ENCODE measurements at places on chromosomes 7 and 10.

DNA sequence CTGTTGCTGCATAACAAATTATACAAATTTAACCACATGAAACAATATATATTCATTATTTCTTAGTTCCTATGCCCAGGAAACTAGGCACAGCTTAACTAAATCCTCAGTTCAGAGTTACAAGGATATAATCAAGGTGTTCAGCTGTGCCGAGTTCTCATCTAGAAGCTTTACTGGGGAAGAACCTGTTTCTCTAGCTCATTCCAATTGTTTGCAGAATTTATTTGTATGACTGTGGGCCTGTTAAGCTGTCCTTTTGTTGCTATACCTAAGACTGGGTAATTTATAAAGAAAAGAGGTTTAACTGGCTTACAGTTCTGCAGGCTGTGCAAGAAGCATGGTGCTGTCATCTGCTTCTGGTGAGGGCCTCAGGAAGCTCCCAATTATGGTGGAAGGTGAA is 21.8 kb upstream of the MDFIC start:
- no peak for DNase-seq

DNA sequence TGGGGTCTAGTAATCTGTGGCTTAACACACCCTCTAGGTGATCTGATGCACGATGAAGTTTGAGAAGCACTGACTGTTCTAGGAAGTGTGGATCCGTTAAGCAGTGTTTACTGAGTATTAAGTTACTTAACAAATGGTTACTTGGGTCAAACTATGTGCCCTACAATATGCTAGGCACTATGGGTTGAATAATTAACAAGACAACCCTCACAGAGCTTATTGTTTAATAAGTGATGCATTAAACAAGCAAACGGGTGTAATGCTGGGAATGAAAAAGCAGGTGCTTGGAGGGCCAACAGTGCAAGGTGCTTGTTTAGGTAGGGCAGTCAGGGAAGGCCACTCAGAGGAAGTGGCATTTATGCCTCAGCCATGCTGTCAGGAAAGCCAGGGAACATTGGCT is 378.0 kb upstream of the PODXL start:
- DNase-seq = no peak

GRCh38 chr7:48108959-48109847 is 20.1 kb downstream of the UPP1 start:
- DNase-seq = no peak

GRCh38 chr7:66409493-66409892 is 204.4 kb downstream of the TPST1 start:
- DNase-seq = no peak

GRCh38 chr7:129771928-129772479 is 160.5 kb downstream of the NRF1 start:
- no peak for DNase-seq

GRCh38 chr7:143050931-143051330 is 1.2 kb upstream of the OR6V1 start:
- no peak for DNase-seq

GRCh38 chr7:35716038-35716803 is 21.3 kb upstream of the HERPUD2 start:
- no peak for DNase-seq

DNA sequence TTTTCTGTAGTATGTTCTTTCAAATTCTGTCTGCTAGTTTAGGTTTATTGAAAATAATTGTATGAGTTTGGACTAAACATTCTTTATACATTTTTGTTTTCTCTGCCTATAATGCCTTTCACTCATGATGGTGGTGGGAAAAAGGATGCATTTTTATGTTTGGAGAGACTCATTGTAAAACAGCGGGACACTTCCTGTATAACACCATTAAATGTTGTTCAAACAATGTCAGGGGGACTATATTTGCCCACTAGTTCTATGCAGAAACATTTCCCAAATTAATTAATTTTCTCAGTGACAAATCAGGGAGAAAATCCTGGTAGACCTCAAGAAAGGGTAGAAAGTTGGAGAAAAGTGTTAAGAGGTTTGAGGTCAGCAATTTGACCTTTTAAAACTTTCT is 207.7 kb downstream of the MALRD1 start:
- no peak for DNase-seq

DNA sequence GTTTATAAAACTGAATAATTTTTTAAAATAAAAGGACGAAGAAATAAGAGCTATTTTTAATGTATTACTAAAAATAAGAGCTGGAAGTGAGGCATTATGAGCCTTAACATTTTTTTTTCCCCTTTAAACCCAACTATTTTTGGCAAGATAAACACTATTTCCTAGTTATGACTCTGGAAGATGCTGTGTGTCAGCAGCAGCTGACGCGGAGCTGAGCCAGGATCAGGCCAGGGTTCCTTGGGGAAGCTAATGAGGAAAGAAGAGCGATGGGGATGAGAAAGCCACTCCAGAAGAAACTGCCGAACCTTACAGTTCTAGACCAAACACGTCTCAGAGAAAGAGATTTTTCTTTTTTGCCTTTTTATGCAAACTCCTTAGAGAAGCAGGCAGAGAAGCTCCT is 85.9 kb downstream of the USP6NL start:
- no peak for DNase-seq

GRCh38 chr7:48316768-48317167 is 145.5 kb downstream of the ABCA13 start:
- DNase-seq = no peak

GRCh38 chr7:121570365-121570764 is 174.3 kb upstream of the FAM3C start:
- no peak for DNase-seq

DNA sequence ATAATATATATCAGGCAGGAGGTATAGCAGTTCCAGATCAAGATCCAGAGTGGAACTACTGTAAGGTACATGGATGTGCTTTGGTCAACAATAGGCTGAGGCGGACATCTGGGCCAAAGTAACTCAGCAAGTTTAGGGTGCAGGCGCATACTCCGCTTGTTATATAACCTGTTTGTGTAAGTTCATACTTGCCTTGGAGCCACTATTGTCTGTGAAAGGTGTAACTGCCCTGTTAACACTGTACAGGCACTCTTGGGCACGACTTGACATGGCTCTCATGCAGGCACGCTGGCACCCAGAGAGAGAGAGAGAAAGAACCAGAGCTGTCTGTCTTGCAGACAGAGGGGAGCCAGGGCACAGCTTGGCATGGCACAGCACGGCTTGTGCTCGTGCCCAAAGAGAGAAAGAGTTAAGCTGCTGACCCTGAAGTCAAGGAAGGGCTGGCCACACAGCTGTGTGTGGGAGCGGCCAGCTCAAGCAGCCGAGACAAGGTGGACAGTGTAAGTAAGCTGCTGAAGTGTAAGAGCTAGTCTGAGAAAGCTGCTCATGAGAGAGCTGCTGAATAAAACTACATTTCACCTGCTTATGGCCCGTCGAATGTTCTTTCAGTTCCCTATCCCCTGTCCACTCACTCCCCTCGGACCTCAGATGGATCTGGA is 47.8 kb upstream of the KAT6B start:
- no peak for DNase-seq

DNA sequence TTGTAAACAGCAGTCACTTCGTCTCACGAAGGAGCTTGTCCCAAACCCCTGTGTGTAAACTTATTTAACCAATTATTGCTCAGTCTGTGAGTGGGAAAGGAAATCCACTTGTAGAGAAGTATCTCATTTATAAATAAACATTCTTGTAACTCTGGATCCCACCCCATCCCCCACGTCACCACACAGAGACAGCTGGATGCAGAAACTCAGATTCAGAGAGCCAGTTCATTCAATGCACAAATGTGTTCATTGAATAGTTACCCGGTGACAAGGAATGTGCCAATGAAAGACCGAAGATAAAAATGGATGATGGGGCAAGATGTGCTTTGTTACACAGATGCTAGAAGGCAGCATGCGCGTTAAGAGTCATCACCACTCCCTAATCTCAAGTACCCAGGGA is 8.3 kb upstream of the OCM start:
- no peak for DNase-seq

DNA sequence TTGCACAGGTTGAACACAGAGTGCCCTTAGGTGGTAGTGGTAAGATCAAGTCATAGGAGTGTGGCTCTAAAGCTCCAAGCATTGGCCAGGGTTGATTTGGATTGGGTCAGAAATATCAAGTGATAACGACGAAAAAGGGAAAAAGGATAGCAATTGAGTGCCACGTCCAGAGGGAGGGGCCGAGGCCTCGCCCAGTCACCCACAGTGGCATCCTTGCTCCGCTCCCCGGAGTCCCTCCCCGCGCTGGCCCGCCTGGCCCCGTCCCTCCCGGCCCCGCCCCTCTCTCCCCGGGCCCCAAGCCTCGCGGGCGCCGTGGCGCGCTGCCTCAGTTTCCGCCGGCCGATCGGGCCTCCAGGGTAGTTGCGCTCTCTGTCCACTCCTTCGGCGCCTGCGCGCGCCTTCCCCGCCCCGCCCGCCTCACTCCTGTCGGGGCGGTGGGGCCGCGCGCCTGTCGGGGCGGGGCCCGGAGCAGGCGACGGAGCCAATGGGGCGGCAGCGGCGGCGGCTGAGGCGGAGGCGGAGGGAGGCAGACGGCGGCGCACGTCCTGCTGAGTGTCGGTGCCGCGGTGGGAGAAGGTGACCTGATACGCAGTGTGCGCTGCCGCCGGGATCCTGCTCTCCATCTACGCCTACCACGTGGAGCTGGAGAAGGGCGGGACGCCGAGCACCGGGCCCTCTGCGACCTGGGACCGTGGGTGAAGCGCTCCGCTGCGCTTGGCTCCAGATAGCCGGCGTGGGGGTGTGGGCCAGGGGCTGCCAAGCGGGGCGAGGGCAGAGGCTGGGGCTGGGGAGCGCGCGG is 209.1 kb upstream of the ZNF722 start:
- DNase-seq = no peak

- no peak for DNase-seq
Observed at GRCh38 chr10:25743832-25744231, 190.2 kb upstream of the MYO3A start.

DNA sequence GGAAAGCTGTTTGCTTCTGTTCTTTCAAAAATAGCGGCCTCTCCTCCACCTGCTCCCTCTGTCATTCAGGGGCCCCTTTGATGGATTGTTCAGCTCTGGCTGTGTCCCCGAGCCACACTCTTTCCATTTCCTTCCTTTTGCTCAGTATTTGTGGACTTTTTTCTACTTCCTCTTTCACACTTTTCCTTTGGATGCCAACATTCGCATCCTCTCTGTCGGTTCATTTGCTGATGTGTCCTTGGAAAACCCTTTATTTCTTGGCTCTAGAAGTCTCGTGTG is 11.7 kb upstream of the PWWP2B start:
- DNase-seq = no peak

GRCh38 chr10:132329565-132330485 is 2.2 kb upstream of the LRRC27 start:
- peak; percentile 32 for DNase-seq

- DNase-seq = no peak
Observed at GRCh38 chr7:106744563-106745091, 83.7 kb upstream of the CCDC71L start.

GRCh38 chr10:112631501-112632400 is 184.7 kb downstream of the VTI1A start:
- DNase-seq = no peak

GRCh38 chr10:34731885-34732701 is 83.0 kb downstream of the PARD3 start:
- no peak for DNase-seq

DNA sequence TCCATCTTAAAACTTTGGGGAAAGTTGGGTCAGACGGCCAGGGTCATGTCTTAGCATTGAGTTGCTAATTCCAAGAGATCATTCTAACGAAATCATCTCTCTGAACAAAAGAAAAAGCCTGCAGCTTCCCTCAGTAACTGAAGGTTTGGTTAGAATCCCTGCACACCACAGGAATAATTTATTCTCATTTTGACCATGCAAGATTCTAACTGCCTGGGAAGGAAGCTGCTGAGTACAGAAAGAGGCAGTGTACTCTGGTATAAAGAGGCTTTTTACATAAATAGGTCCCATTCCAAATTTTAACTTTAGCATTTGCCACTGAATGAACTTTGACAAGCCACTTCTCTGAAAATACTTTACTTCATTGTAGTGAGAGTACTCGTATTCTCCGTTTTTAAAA is 76.9 kb upstream of the RSBN1L start:
- no peak for DNase-seq

- DNase-seq = no peak
Observed at GRCh38 chr10:66836057-66836456, 89.8 kb upstream of the LRRTM3 start.

- no peak for DNase-seq
Observed at GRCh38 chr7:151542606-151543130, 23.0 kb upstream of the RHEB start.

- DNase-seq = no peak
Observed at GRCh38 chr10:267705-268104, 132.4 kb downstream of the ZMYND11 start.

DNA sequence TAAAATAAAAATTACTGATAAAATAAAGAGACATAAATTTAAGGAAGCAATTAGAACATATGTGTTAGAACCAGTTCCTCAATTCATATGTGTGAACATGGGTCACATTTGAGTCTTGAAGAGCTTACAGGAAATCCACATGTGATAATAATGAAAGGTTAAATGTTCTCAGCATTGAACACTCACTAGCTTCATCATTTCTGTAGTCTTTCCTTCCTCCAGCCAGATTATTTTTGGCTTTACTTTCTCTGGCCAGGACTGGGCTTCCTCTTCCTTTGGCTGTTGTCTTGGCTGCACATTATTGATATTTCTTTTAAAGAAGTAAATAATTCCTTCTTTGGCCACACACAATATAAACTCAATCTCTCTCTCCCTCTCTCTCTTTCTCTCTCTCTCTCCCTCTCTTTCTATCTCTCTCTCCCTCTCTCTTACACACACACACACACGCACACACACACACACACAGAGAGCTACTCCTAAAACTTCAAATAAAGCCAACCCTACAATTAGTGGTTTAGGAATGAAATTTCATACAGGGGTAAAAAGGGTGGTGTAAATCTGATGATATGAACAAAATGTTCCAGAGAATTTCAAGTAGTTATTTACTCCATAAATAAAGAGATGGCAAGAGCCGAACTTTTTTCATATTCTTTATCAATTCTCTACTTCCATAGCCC is 171.2 kb downstream of the REEP3 start:
- no peak for DNase-seq

DNA sequence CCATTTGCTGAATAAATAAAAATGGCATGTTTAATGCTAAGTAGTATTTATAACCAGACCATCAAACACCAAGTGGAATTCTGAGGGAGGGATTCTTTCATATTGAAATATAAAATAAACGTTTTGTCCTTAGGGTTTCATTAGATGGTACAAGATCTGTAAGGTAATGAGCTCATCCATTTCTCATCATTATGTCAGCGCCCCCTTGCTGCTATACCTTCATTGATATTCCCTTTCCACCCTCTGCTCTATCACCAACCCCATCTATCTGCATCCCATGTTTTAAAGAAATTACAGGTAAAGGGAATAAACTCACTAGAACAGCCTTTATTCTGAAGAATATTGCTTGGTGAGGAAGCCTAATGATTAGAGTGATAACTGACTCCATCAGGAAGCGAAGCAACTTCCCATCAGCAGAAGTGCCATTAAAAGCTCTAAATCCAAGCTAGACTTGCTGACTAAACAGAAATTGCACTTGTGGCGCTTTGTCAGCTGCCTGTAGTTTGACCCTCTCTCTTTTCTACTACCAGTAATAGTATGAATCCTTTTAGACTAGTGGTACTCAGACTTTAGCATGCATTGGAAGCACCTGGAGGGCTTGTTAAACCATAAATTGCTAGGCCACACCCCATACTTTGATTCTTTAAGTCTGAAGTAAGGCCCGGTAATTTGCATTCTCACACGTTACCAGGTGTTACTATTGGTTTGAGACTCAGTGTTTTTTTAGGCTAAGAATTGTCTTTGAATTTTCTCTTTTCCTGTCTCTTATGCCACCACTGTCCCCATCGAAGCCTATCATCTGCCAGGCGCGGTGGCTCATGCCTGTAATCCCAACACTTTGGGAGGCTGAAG is 27.5 kb downstream of the ADD3 start:
- no peak for DNase-seq

- no peak for DNase-seq
Observed at GRCh38 chr7:116538138-116538537, 13.3 kb downstream of the CAV1 start.

Measured in activated T-cell treated with anti-CD3 and anti-CD28 coated beads, Interleukin-2, amount 50 U/mL, for 1 hour (primary cell).